ENCODE measurements at places on chromosomes 12 and 14.

DNA sequence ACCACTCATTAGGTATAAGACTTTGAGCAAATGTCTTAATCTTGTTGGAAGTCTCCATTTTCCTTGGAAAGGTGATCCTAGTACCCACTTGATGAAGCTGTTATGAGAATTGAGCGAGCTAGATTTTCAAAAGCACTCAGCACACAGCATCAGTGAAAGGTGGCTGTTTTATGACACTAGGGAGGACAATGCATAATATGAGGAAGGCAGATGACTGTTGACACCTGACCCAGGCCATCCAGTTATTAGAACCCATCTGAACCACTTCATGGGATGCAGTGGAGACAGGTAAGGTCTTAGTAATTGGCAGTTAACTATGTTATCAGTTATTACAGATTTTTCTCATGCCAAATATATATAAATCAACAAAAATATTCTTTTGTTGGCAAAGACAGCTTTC is 369.9 kb upstream of the PDE3A start:
- DNase-seq: no peak

DNA sequence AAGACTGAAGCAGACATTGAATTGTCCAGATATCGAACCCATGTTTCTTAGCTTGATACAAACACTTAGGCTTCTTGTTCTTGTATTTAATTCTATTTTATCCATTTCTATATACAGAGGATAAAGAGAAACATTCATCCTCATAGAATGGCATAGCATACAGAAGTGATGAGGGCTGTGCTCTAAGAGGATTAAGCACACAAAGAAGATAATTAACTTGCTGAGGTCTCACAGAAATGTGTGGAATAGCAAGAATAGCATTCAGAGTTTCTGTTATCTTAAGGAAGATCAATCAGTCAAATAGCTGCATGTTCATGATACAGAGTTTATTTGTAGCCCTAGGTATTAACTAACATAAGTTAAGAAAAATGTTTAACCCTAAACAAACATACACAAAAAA is 27.3 kb upstream of the STRAP start:
- DNase-seq: no peak

DNA sequence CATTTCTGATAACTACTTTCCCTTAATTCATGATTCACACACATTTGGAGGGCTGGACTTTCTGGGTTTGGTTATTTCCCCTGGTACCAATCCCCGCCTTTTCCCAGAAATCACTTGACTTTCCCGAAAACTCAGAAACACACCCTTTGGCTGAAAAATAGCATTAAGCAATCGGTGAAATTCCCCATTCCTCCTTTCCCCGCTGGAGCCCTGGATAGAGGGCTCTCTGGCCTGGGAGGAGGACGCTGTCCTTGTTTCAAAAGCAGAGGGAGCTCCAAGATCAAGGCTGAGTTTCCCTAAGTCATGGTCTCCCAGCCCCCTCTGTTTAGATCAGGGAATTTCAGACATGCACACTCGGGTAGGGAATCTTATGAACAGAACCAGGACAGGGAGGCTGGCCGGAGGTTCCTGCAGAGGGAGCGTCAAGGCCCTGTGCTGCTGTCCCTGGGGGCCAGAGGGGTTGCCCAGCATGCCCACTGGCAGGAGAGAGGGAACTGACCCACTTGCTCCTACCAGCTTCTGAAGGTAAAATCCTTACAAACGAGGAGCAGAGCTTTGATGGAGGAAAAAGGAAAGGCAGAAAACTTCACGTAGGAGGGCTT is at the start of gene C1S:
C1S (plus strand) TSS at position 366 of the 602 bp plus-strand sequence. CDS start 1,195 bp downstream, outside the sequence.
- DNase-seq: peak; percentile 62

DNA sequence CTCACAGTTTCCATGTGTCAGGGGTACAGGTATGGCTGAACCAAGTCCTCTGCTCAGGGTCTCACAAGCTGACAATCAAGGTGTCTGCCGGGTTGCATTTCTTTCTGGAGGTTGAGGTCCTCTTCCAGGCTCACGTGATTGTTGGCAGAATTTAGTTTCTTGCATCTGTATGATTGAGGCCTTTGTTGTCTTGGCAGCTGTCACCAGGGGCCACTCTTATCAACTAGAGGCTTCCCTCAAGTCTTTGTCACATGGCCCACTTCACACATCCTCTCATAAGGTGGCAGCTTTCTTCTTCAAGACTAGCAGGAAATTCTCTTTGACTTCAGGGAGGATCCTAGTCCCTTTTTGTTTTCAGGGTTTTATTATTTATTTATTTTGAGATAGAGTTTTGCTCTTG is 46.0 kb upstream of the FOS start:
- DNase-seq: no peak

All from renal cortex interstitium (tissue), 15 donors.